ENCODE measurements at places on chromosomes 2 and 18.

DNA sequence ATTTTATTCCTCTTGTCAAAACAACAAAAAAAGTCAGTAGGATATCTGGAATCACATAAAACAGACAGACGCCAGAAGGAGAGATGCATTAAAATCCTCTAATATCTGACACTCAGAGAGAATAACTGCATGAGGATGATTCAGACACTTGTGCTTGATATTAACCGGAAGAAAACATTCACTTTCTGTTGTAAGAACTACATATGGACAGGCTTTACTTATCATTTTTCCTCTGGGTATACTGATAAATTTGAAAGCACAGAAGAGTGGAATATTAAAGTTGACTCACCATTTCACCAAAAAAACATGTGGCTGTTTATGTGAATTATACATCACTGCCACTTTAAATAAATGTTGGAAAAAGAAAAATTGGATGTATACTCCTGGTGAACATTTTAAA lies 589.1 kb upstream of the CDH2 start:
- DNase-seq: no peak

GRCh38 chr2:175677880-175678279 lies 324.2 kb downstream of the LNPK start:
- no peak for DNase-seq

DNA sequence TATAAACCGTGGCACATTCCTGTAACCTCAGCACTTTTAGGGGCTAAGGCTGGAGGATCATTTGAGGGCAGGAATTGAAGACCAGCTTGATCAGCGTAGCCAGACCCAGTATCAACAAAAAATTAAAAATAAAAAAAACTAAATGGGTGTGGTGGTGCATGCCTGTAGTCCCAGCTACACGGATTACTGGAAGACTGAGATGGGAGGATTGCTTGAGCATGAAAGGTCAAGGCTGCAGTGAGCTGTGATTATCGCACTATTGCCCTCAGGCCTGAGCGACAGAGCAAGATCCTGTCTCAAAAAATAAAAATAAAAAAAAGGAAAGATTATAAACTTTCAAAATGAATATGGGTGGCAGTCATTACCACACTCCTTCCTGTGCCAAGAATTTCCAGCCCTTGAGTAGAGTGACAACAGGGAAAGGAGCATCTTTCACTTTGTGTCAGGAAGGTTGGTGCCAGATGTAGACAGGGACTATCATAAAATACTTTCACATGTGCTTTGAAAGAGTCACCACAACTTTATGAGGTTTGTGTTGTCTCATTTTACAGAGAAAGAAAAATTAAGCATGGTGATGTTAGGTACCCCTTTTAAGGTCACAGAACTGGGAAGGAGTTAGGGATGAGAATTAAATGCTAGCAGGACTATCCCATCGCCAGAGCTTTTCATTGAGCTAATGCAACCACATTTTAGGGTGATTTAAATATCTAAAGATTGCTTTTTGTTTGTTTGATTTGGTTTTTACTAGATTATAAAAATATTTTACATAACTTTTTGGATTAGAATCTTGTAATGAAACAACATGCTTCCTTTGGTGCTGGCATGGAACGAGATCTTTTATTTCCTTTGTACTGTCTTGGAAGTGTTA lies 1617.4 kb upstream of the ACVR2A start:
- no peak for DNase-seq

GRCh38 chr2:201618744-201619662 lies 24.3 kb downstream of the TMEM237 start:
- DNase-seq: no peak

DNA sequence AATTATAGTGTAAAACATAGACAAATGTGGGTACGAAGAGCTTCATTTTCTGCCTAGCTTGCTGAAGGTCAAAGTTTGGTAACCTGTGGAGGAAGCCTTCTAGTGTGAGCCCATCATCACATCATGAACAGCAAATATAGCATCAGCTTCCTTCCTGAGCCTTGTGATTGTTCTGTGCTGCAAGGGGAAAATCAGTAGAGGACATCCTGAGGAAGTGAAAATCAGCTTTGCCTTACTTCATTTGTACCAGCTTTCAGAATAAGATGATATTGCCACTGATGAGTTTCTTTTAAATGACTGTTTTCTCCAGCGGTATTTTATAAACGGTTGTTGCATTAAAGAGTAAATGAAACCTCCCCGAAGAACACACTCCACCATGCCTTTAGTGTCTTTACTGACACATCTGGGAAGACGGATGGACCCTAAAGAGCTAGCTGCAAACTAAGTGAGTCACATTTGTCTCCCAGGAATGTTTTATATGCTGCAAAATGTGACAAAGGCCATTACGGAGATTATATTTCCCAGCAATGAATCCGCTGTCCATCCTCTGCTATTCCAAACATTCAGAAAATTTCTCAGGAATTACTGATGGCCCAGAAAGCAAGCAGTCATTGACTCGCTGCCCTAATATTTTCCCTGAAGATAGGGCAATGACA lies 1272.8 kb downstream of the SUCLG1 start:
- no peak for DNase-seq

DNA sequence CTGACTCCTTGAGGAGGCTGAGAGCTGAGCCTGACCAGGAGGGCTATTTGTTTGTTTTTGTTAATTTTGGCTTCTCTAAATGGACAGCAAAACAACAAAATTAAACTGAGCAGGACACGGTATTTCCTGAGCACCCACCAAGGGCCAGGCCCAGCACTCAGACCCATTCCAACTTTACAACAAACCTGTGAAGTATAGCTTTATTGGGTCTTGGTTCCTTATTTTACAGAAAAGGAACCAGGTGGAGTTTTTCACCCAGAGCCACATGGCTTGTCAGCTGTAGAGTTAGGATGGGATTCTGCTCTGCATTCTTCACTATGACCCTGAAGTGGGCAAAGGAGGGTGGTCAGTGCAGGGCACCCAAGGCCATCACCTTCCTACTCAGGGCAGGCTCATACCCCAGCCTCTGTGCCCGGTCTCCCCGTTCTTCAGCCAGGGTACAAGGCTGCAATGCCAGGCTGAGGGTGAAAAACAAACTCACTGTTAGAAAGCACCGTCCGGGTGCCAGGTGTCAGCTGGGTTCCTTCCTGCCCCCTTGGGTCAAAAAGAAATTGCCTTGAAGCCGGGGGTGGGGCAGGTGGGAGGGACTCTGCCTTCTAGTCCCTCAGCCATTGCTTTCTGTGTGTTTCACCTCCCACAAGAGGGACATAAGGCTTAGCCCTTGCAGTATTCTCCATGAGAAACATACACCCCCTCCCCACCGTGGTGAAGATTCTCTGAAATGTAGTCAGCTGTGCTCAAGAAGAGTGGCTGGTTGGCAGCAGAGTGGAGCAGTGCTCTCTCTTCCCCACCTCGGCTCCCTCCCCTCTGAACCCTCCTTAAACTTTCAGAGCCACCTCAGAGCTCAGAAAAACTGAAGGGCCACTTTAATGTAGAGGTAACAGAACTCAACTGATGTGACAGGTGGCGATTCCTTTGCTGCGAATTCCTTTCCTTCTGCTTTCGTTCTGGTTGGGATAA lies 2.2 kb downstream of the PSD4 start:
- no peak for DNase-seq

DNA sequence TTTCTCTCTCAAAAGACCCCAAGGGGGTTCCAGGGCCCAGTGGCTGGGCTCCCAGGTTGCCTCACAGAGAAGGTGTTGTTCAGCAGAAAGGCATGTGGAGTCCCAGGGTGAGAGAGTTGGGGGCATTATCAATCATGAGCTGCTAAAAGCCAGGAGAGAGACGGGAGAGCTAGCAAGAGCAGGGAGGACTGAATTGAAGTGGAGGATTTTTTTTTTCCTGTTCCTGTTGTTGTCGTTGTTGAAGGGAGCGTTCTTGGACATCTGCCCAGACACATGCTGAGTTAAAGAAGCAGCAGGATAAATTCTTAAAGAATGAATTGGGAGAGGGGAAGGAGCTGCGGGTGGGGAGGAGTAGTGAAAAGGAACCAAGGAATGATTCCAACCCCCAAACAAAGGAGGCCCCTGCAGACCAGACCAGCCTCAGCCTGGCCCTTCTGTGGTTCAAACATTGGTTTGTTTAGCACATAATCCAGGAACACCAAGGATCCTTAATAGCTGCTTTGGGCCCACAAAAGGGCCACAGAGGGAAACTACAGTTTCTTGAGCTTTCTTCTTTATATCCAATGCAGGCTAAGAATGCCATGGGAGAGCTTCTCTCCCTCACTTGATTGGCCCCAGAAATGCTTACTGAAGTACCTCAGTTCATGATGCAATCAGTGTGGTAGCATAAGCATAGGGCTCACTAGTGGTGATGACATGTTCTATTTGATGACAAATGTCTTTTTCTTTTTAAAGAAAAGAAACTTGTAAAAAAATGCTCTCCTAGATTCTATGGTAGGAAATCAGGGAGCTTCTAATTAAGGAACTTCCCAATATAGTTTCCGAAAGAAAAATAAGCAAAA lies 146.0 kb downstream of the SETBP1 start:
- no peak for DNase-seq

GRCh38 chr2:239476029-239476756 lies 75.4 kb upstream of the HDAC4 start:
- DNase-seq: no peak

DNA sequence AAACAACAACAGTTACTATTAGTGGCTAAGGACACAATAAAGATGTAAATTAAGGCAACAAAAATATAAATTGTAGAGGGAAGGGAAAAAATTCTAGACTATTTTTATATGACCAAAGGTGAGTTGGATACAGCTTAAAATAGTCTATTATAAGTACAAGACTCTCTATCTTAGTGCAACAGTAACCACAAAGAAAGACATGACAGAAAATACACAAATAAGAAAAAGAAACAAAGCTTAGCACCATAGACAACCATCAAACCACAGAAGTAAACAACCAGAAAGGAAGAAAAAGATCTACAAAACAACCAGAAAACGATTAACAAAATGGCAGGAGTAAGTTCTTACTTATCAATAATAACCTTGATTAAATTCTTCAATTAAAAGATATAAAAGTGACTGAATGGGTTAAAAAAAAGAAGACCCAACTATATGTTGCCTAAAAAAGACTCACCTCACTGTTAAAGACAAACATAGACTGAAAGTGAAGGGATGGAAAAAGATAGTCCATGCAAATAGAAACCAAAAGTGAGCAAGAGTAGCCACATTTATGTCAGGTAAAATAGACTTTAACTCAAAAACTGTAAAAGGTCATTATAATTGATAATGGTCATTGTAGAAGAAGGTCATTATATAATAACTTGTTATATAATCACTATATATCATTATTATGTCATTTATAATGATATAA lies 62.5 kb downstream of the USP40 start:
- no peak for DNase-seq

DNA sequence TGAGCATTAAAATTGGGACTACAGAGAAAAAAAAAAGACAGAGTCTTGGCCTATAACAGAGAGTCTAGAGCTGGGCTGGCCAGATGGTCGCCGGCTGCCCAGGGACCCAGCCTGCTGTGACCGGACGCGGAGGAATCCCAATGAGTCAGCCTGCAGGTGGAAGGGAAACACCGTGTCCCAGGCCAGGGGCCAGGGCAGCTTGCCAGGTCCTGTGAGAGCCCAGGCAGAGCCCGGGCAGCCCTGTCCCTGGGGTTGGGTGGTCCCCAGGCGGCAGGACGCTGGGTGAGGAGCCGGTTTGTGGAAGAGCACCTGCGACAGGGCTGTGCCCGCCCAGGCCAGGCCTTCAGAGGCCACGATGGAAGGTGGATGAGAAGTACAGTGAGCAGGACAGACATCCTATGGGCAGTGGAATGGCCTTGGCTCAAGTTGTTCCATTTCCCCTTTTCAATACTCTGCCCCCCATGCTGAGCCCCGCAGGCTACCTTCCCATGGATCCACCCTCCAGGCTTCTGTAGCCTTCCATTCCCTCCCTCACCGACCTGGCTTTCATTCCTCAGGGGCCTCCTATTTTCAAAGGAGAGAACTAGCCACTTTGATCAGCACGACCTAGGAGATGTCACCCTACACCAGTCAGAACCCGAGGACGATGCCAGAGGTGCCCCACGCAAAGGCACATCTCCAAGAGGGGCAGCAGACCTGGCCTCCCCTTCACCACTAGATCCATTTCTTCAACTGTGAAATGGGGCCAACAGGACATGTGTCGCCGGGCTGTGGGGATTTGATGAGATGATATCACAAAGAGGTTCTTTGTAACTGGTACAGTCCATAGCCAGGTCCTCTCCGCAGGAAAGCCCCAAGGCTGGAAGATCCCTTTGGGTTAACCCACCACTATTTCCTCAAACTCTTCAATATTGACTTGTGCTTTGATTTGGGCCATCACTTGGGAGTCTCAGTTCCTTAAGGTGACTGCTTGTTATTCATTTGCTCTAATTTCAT lies 87.5 kb downstream of the POLR1A start:
- no peak for DNase-seq

- DNase-seq: no peak
Observed at GRCh38 chr2:150647943-150648342, 160.5 kb upstream of the RND3 start.

GRCh38 chr2:37784071-37784758 lies 112.8 kb upstream of the CDC42EP3 start:
- DNase-seq: no peak

GRCh38 chr2:167404627-167405284 lies 516.5 kb downstream of the XIRP2 start:
- no peak for DNase-seq

DNA sequence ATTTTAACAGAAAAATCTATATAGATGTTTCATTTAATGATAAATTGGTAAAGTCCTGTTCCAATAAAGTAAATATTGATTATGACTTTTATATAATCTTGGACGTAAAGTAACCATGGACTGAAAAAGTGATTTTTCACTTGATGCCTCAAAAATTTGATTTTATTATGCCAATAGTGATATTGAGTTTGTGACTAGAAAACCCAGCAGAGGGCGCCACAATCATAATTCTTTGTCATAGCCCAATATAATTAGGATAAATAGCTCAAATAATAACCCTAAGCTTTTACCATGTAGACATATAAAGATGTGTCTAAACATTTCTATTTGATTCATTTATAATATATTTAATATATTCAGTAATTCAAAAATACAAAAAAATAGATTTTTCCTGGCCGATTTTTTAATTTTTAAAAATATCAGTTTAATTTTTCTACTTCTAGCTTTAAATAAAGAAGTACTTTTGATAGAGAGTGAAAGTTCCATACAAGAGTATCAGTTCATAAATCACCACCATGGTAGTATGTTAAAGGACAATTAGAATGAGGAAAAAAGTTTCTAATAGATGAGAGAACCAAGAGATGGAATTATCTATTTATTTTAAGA lies 30.7 kb downstream of the CAMKMT start:
- DNase-seq: no peak

DNA sequence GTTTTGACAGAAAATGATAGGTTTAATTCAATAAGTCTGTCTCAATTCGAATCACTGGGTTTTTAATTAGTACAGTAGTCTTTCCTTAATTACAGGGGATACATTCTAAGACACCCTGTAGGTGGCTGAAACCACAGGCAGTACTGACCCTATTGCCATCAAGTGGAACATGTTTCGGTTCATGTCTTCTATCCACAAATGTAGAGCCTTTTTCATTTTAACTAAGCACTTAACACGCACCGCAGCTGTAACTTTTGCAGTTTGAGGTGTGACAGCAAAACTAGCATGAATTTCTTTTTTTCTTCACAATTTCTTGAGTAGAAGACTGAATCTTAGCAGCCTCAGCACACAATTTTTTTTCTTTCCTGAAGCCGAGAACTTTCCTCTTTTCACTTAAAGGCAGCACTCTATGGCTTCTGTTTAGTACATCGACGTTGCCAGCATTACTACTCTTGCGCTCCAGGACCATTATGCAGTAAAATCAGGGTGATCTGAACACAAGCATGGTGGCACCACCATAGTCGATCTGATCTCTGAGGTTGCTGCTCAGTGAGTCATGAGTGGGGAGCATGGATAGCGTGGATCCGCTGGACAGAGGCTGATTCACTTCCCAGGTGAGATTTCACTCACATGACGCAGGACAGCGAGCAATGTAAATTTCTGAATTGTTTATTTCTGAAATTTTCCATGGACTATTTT lies 805.1 kb downstream of the RNF144A start:
- DNase-seq: no peak

Data from stimulated activated CD4-positive, alpha-beta T cell treated with anti-CD3 and anti-CD28 coated beads, Interleukin-15, amount 100 ng/mL, for 1 hour (primary cell).